ENCODE measurements at places on chromosomes 5 and 9. TPM values are rescaled to one million over a fixed set of nuclear protein-coding genes. Genes with fewer than 3 reads are reported as not detected.

TPD52L3 gene
- not detected for total RNA-seq

ENHO gene
- total RNA-seq = 0.56 TPM

KIF24 gene
- total RNA-seq = 0.59 TPM

LCN2 gene
- 0.38 TPM for total RNA-seq

FSD1L gene
- 3.0 TPM for total RNA-seq

TLR4 gene
- total RNA-seq = 22.6 TPM

HACD4 gene
- 2.1 TPM for total RNA-seq

NR2F1 gene
- 17.9 TPM for total RNA-seq

GRCh38 chr5:40223884-40224402, 455.8 kb upstream of the PTGER4 start:
- no peak for DNase-seq

DNA sequence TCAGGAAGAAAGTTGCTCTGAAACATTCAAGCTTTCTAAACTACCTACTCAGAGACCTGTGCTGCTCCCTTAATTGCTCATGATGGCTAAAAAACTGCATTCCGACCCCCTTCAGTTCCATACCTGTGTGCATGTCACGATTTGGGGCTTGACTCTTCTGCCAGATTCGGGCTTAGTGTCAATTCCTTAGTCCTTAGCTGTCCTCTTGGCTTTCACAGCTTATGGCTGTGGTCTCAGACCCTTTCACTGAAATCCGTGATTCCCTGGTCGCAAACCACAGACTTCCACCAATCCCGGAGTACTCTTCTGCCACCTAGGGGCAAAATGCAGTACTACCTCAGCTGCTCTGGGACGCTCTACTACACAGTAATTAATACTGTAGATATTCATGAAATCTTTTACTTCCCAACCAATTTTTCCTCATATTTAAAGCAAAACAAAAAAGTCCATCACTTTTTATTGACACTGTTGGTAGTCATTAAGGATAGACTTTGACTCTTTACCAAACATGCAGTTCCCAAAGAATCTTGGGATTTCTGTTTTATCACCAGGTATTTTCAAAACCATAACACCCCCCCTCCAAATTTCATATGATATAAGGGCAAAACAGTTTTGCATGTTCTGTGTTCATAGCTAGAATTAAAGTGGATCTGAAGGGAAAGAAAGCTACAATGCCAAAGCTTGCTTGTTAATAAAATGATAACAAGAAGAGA, 617.4 kb downstream of the SLCO4C1 start:
- peak; percentile 45 for DNase-seq

GRCh38 chr9:128201441-128202369, 1.5 kb upstream of the DNM1 start:
- no peak for DNase-seq

DNA sequence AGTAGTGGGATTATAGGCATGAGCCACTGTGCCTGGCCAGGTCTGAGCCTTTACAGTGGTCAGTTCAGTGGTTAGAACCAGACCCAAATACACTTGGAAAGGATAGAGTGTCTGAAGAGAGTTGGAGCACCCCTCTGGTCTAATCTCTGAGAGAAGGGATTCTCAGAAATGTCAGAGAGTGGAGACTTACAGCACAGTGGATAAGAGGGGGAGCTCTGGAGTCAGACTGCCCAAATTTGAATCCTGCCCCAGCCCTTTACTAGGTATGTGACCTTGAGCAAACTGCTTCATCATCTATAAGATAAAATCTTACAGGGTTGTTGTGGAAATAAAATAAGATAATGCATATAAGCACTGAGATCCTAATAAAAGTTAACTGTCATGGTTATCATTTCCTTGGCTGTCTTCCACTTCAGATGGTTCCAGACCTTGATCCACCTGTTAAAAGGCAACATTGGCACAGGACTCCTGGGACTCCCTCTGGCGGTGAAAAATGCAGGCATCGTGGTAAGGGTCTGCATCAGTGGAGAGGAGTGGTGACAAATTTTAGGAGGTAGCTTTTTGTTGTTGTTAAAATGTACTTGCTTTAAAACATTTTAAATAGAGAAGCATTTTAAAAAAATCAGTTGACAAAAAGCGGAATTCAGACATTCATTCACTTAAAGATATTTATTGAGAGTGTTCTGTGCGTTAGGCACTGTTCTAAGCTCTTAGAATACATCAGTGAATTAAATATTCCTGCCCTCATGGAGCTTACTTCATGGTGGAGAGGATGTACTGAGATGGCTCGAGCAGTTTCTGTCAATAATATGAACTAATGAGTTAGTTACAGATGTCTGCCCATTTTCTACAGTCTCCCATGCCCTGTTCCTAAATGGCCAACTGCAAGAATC, 16.0 kb downstream of the SLC36A1 start:
- no peak for DNase-seq

GRCh38 chr5:98106116-98107031, 667.1 kb upstream of the RGMB start:
- no peak for DNase-seq

- no peak for DNase-seq
Observed at GRCh38 chr9:131347376-131348020, 46.4 kb upstream of the PRRC2B start.

DNA sequence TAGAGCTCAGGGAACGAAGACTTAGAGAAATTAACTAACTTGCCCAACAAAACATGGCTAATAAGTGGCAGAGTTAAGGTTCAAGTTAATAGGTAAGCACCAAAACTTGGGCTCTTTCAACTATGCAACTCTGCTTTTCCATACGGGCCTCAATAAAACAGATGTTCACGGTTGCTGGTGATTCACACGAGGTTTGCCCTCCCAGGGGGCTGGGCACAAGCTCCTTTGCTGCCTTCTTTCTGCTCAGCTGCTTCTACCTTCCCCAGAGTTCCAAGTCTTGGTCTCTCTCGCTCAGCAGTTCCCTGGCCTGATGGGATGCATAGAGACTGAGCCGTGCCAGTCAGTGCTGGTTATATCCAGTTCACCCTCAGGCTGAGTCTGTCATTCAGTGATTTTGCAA, 217.9 kb downstream of the SREK1 start:
- no peak for DNase-seq

GRCh38 chr9:92158097-92158601, 42.9 kb upstream of the SPTLC1 start:
- DNase-seq = no peak

DNA sequence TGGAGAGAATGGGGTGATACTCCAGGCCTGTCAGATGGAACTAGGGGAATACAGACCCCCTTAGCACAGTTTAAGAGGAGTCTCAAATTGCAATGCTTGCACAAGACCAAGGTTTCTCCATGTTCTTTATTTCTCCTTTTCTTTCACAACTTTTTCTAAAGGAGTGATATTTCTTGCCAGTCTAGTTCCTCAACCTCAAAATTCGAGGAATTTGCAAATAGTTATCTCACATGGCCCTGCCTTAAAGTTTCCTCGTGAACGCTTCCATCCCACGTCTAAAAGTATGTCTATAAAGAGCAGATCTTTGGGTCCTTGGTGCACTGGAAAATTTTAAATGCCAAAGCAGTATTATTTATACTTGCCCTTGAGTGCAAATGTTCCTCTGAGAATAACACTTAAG, 373.8 kb upstream of the KLF4 start:
- no peak for DNase-seq

DNA sequence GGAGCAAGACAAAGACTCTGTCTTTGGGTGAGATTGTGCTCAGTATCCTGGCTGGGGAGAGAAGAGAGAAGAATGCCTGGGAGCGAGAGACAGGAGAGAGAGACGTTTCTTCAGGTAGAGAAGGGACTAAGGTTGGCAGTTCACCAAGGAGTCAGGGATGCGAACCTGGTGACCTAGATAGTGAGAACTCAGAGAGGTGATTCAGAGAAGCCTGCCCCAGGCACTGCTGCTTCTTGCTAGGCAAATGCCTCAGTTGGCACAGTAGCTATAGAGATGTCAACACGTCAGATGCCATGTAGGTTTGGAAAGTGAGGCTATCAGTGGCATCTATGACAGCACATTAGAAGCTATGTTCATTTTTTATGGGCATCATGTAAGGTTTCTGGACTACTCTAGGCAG, 231.6 kb upstream of the VLDLR start:
- DNase-seq = no peak

GRCh38 chr9:7479300-7479699, 320.3 kb downstream of the DMAC1 start:
- DNase-seq = no peak

DNA sequence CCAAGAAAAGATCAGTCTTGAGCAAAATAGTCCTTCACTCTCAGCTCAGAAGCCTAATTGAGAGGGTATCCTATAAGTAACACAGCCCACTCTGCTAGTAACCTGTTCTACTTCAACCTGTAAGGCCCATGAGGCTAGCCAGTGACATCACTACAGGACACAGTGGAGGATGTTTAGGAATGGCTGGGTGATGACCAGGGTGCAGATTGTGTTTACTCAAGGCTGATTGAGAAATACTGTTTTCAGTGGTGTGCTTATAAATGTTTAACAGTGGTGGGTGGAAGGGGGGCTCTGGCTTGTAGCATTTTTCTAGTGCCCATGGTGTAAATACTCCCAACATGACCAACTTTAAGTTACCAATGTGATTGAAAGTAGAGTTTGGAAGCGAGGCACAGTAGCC, 159.8 kb upstream of the CCDC152 start:
- DNase-seq = no peak

- DNase-seq = no peak
Observed at GRCh38 chr5:21774801-21775200, 1078.3 kb downstream of the CDH12 start.

DNA sequence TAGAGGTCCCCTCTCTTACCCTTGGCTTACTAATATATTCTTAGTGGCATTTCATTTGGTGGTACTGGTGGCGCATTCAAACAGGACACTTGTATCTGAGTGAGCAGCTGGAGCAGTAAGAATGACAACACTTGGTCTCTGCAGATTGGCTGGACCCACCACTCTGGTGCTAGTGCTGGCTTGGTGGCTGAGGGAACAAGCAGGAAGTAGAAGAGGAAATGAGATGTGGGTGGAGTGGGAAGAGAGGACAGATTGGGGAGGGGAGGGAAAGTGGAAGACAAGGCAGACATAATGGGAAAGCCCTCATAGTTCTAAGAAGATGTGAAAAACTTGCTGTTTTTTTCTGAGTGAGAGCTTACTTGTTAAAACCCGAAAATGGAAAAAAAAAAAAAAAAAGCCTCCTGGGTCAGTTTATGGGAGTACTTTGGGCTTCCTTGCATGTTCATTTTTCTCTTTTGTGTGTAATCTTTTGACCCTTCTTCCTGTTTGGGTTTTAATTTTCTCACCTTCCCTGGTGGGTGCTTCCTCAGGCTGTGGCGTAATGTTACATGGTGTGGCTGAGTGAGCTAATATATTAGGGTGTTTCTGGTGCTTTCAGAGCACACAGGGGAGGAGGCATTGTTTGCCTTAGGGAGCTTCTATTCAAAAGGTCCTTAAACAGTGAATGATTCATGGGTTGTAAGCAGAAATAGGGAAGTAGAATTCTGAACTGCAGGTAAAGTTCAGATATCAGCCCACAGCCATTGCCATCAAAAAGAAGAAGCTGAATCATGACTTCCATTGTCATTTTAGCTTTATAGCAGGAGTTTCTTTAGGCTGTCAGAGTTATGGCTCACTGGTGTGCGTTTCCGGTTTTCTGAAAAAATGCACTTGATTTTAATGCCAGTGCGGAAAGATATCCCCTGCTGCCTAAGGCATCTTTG, 52.3 kb downstream of the TLE4 start:
- peak; percentile 44 for DNase-seq

DNA sequence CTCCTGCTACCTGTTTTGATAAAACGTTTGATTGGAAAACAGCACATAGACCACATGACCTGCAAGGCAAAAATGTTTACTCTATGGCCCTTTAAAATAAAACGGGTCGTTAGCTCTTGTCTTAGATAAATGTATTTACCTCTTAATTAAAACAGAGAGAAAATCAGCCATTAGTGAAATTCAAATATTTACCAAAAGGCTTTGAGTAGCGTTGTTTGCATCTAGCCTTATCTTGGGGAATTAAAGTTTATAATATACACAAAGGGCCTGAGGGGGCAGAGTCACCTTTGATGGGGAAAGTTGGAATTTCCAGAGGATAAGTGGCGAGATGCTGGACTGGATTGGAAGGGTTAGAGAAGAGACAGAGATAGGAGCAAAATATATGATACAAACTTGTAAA, 111.3 kb downstream of the FBXO4 start:
- DNase-seq = no peak

GRCh38 chr9:16401701-16402100, 468.8 kb downstream of the BNC2 start:
- DNase-seq = no peak

DNA sequence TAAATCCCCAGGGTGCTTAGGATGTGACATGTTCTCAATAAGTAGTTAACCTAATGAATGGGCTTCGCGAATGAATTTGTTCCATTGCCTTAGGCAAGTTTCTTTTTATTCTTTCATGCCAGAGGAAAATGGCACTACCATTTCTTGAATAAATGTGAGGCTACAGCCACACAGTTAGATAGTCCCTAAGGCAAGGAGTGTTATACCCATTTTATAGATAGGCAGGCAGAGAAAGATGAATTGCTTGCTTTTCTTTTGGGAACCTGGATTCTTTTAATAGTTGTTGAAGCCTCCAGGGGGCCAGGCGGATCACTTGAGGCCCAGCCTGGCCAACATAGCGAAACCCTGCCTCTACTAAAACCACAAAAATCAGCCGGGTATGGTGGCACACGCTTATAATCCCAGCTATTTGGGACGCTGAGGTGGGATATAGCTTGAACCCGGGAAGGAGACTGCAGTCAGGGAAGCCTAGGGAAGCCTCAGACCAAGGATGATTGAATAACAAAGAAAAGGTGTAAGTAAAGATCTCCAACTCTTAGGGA, 943 bp downstream of the NOP16 start:
- DNase-seq = no peak

DNA sequence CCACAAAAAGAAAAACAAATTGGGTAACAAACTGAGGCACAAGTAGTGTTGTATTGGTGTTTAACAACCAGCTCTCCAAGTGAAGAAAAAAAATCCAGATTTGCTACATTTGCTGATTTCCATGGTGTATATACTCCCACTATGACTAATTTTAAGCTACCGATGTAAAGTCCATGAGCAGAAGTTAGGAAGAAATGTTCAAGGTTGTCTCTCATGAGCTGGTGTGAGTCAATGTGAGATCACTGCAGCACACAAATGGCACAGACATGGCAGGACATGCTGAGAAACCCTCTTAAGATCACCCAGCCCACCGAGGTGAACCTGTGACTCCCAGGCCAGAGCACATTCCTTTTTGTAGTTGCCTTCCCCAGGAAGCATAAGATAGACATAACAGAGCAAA, 36.2 kb downstream of the SLC44A1 start:
- no peak for DNase-seq

DNA sequence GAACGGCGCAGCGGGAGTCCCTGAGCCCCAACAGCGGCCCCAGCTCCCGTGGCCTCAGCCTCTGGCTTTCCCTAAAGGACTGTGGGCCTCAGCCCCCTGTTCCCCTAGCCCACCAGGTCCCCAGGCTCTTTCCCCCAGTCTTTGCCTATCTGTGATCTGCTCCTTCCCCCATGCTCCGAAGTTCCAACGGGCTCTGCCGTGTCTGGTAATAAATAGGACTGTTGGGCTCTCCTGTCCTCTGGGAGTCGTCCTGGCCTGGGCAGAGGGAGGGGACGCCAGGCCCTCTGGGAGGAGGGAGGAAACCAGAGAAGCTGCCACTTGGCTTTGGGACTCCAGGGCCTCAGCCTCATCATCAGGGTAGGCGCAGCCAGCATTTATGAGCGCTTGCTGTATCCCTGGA, 28.1 kb downstream of the ADGRD2 start:
- no peak for DNase-seq

- no peak for DNase-seq
Observed at GRCh38 chr5:136309932-136310598, 55.3 kb downstream of the TRPC7 start.

- DNase-seq = no peak
Observed at GRCh38 chr5:112202694-112203093, 216.4 kb downstream of the EPB41L4A start.

All from left cardiac atrium (tissue), 4 donors.